Stimulated activated naive CD8-positive, alpha-beta T cell treated with anti-CD3 and anti-CD28 coated beads, Interleukin-15, Interleukin-2, amounts not matched to agents 100 U/mL and 50 U/mL, for 24 hours (primary cell): ENCODE measurements at places on chromosomes 1 and 21.

- DNase-seq: peak; percentile 18
Measured at GRCh38 chr1:28592321-28593071, 431 bp downstream of the RAB42 start.

GRCh38 chr1:190908246-190908645, 430.6 kb upstream of the BRINP3 start:
- DNase-seq: no peak

DNA sequence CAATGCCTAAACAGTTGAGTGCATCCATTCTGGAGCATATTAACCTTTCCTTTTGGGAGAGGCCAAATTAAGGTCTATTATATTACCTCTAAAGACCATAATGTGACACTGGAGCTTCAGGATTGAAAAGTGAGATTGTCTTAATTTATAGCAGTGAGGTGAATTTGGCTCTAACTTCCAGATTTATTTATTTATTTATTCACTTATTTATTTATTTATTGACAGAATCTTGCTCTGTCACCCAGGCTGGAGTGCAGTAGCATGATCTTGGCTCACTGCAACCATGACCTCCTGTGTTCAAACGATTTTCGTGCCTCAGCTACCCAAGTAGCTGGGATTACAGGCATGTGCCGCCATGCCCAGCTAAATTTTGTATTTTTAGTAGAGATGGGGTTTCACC, 19.1 kb downstream of the ZCCHC17 start:
- no peak for DNase-seq

DNA sequence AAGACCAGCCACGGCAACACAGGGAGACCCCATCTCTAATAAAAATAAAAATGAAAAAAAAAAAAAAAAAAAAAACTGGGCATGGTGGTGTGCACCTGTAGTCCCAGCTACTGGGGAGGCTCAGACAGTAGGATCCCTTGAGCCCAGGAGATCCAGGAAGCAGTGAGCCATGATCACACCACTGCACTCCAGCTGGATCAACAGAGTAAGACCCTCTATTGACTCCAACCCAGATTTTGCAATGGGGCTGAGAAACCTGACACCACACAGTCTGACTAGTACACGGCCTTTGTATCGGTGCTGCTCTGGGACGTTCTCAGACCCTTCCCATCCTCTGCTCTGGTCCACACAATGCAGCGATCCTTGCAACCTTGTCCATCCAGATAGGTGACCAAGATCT, 31.8 kb downstream of the SPATA21 start:
- no peak for DNase-seq

GRCh38 chr1:245688536-245689453, 534.0 kb downstream of the KIF26B start:
- DNase-seq: no peak

GRCh38 chr1:38865112-38865715, 5.6 kb upstream of the RRAGC start:
- DNase-seq: no peak

GRCh38 chr1:210653771-210654170, 325.1 kb downstream of the HHAT start:
- DNase-seq: no peak

GRCh38 chr1:111778066-111778465, 22.4 kb downstream of the DDX20 start:
- no peak for DNase-seq

- no peak for DNase-seq
Measured at GRCh38 chr1:208088319-208088718, 155.9 kb downstream of the PLXNA2 start.

DNA sequence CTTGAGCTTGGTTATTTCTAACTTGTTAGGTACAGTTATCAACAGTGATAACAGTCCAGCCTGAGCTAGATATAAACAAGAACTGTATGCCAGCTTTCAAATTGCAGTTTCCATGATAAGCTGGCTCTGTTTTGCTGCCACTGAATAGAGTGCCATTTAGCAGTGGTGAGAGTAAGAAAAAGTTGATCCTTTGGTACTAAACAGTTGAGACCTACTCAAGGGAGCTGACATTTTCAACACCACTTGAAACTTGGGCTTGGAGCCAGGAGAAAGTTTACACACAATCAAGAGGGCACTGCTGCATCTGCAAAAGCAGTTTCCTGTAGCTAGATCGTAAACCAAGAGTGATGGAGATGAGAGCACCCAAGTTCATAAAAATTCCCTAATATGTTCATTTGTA, 131.3 kb downstream of the RGS7 start:
- DNase-seq: no peak

- DNase-seq: no peak
Measured at GRCh38 chr1:154813300-154813816, 56.7 kb downstream of the KCNN3 start.

- no peak for DNase-seq
Measured at GRCh38 chr1:109248444-109248796, 919 bp upstream of the CELSR2 start.

- no peak for DNase-seq
Measured at GRCh38 chr1:168433238-168433637, 110.6 kb downstream of the XCL2 start.

- no peak for DNase-seq
Measured at GRCh38 chr1:98906809-98907208, 97.9 kb downstream of the PLPPR5 start.

GRCh38 chr1:15836772-15837669, 10.5 kb upstream of the SPEN start:
- peak; percentile 83 for DNase-seq

- DNase-seq: no peak
Measured at GRCh38 chr1:224343679-224344078, 13.0 kb upstream of the CNIH4 start.

DNA sequence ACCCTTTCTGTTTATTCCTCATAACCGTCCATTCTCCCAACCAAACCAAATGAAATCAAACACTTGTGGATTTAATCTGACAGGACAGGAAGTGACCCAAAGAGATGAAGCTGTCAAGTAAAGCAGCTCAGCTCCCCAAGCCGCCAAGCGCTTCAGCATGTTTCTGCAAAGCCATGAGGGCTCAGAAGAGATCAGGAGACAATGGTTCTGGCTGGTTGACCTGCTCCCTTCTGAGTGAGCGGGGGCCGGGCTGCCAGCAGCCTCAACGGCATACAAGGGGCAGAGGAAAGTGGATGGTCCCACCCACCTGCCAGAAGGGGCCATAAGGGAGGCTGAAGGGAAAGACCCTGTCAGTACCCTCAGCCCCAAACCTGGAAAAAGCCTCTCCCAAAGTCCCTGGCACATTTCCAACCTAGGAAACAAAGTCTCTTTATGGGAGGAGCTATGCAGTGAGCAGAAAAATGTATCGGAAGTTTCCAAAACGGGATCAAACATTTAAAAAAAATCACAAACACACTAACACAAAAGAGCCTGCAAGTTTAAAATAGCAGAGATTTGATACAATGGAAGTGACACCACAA, 45.4 kb downstream of the SLC45A1 start:
- no peak for DNase-seq

- DNase-seq: no peak
Measured at GRCh38 chr1:119321666-119322419, 46.7 kb upstream of the HAO2 start.

GRCh38 chr1:77686796-77687518, 4.5 kb upstream of the ZZZ3 start:
- no peak for DNase-seq

- peak; percentile 50 for DNase-seq
Measured at GRCh38 chr1:93591676-93592550, 89.7 kb downstream of the BCAR3 start.

GRCh38 chr1:47934243-47934805, 62.9 kb downstream of the TRABD2B start:
- DNase-seq: no peak

- no peak for DNase-seq
Measured at GRCh38 chr1:211511947-211512346, 20.0 kb upstream of the RD3 start.

DNA sequence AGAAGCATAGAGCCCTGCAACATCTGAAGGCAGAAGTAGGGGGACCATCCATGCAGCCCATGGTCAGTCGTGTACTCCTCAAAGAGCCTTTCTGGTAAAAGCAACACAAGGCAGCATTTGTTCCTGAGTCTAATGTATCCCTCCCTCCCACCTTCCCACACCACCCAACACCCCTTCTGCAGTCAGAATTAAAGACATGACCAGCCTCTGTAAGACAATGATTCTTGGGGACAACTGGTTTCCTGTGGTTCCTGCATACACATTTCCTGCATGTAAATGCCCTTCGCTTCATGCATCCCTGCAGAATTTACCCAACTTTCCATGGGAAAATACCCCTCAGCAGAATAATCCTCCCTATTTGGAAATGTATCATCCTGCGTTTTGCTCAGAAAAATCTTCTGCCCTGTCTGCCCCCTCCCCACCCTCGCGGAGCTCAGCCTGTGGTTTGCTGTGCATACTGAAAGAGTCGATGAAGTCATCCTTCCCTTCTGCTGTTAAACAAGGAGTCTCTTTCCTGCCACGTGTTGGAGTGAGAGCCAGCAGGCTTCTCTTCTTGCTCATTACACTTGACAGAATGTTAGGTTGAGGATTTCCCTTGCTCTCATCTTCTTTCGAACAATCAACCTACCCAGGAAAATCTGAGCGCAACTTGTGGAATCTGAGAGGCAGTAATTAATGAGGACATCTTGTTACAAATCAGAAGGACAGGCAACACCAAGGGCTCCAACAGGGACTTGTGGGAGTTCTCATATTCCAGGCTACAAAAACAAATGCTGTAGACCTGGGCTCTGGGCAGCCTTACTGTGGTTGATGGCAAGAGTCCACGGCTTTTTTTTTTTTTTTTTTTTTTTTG, 4.7 kb downstream of the TNN start:
- DNase-seq: peak; percentile 27

- DNase-seq: no peak
Measured at GRCh38 chr1:220957233-220957605, 78.0 kb downstream of the HLX start.

- DNase-seq: no peak
Measured at GRCh38 chr21:38699048-38699447, 106.7 kb upstream of the ETS2 start.

GRCh38 chr1:16065269-16065576, 8.2 kb downstream of the FAM131C start:
- DNase-seq: no peak

GRCh38 chr1:156152628-156153027, 757 bp upstream of the SEMA4A start:
- DNase-seq: peak; percentile 60
